Esophagus squamous epithelium (tissue), 5 donors: ENCODE measurements at places on chromosomes 12 and 14.

DNA sequence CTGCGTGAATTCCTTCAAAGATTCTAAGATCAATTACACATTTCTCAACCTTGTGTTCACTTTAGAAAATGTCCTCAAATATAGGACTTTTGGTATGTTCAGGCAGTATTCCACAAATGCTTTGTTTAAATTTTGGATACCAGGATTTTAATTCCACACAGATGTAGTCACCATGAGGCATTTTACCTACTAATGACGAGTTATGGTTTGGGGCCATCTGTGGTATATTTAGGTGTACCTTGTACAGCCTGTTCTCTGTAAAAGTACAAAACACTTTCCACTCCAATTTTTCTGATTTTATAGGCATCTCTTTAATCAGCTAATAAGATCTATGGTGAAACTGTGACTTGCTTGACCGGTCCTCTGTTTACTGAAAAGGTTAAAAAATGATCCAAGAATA is 275.7 kb upstream of the PRICKLE1 start:
- DNase-seq: no peak

DNA sequence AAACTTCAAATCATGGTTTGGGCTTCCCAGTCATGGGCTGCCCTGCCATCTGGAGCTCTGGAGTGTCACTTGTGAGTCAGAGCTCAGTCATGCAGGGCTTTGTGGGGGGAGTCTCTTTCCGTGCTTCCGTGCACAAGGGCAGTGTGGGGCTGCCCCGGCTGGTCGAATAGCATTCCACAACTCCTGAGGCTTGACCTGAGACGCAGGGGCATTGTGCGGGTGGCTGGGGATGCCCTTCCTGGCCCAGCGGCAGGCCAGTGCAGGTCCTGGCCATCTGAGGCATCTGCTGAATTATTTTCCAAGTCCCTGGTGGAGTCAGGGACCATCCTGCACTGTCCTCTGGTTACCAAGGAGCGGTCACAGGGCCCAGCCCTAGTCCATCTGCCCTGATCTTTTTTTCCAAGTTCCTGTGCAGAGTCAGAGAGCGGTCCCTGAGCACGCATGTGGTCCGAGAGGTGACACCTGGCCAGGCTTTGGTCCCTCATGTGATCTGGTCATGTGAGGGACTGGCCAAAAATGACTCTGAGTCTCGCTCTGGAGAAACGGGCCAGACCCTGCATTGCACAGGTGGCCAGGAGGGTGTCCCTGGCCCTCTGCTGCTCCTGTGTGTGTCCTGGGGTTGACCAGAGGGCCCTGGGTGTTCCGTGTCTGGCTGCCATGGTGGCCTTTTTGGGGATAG is 167.0 kb upstream of the ALG10B start:
- no peak for DNase-seq

- DNase-seq: no peak
Measured at GRCh38 chr14:63435204-63435603, 108.0 kb downstream of the PPP2R5E start.

- no peak for DNase-seq
Measured at GRCh38 chr12:58408516-58408915, 467.1 kb downstream of the ATP23 start.

- DNase-seq: no peak
Measured at GRCh38 chr12:105480162-105480561, 149.7 kb downstream of the C12orf75 start.

DNA sequence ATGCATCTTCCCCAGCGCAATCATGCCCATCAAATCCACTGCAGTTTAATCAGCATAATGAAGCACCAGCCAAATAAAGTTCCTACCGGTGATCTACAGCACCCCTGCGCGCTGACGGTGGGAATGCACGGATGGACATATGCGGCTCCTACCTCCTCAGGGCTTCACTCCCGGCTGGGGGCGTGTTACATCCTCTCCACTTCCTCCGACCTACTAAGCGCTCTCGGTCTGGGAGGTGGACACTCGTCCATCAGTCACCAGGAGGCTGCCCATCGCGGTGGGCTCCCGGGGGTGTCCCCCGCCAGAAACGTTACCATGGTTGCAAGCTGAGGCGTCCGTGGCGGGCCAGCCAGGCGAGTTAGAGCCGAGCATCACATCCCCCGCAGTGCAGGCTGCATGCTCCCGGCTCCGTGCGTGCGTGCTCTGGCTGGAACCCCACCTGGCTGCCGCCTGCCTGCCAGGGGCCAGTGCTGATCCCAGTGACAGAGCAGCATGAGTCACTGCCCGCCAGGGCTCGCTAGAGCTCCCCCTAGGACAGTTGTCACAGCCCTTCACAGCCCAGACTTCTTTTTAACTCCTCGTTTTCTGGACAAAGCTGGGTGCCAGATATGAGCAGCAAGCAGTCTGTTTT is 73.0 kb downstream of the CIT start:
- DNase-seq: peak; percentile 4

- DNase-seq: no peak
Measured at GRCh38 chr12:39764944-39765560, 145.4 kb upstream of the ABCD2 start.

DNA sequence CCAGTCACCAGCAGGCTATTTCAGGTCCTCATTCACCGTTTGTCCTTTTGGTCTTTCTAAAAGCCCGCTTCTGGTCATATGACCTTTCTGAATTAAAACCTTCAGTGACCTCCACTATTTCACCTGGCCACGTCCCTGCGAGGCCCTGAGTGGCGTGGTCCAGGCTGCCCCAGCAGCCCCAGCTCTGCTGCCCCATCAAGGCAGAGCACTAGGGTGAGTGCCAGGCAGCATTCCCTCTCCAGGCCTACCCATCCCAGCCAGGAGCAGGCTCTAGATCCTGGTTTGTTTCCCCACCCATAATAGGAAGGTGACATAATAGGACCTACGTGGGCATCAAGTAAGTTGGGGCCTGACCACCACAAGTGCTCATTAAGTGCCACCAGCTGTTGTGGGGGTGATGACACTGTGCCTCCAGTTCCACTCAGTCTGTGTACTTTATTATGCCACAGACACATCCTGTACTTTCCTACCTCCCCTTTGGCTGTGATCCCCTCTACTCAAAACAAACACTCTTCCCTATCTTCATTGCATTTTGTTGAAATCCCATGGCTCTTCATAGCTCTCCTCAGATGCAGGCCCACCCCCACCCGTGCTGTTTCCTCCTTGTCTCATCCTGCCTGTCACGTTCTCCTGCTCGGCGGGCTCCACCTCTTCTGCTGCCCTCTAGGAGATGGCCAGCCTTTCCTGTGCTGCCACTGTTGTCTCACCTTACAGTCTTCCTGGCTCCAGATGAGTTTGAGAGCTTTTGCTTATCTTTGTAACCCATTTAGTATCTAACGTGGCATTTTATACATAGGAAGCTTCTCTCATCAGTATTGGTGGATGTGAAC is 21.4 kb downstream of the CKB start:
- no peak for DNase-seq

DNA sequence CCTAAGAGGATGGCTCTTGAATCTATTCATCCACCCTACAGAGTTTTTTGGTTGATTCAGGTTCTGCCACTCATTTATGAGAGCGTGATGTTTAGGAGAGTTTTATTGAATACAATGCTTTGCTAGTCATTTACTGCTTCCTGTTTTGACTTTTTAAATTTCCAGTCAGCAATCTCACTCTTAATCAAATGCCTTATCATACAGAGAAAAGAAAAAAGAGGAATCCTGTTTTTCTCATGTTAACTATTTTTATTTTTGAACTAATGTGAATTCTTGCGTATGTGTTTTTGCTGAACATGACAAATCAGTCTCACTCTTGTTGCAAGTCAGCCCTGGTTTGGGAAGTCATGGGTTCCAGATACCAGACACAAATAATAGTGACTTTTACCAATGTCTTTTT is 22.1 kb upstream of the LGMN start:
- DNase-seq: no peak

DNA sequence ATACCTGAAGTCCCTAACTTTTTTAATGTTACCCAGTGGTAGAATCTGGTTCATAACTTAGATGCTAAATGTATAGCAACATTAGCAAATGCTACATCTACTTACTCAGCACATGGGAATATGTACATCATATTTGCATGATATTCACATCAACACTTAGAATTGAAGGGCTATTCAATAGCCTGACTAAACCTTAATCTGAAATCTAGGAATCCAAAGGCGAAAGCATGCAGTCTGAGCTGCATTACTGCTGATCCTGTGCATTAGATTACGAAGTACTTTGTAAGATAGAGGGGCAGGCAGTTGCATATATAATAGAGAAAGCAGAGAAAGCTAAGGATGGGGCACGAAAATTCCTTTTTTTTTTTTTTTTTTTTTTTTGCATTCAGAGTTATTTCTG is 40.4 kb downstream of the SLC38A4 start:
- no peak for DNase-seq

- DNase-seq: no peak
Measured at GRCh38 chr14:72549026-72549425, 344.9 kb downstream of the DPF3 start.

DNA sequence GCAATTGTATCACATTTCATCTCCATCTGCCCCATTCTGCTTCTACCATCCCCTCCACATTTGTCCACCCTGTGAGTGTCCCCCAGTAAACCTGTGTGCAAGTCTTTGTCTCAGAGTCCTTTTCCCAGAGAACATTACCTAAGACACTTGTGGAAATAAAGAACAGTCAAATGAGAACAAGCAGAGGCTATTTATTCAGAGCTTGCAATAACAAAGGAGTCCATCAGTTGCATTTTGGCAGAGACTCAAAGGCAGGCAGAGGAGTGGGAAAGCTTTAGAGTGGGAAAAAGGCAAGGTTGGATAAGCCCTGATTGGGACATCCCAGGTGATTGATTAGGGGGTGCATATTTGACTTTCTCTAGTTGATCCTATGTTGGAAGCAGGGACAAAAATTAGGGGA is 18.2 kb upstream of the PPFIBP1 start:
- no peak for DNase-seq

GRCh38 chr14:104549536-104550339 is 29.8 kb upstream of the C14orf180 start:
- DNase-seq: no peak

- DNase-seq: no peak
Measured at GRCh38 chr12:25932971-25933370, 25.5 kb upstream of the RASSF8 start.

- no peak for DNase-seq
Measured at GRCh38 chr12:27260746-27261145, 16.7 kb downstream of the STK38L start.

DNA sequence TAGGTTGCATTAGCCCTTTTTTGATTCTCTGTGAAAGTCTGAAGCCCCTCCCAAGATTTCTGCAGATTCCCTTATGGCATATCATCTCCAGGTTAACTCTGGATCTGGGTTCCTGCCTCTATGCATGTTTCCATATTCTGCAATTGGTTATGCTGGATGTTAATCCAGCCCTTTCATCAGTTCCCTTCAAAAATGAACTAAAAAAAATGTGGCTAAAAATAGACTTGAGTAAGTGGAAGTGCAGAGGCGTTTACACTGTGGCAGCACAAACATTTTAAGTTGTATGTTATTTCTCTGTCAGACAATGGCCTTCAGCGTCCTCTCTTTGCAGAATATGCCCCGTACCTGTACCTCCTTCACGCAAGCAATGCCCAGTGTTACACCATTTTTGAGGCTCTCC is 11.4 kb downstream of the MGST1 start:
- DNase-seq: no peak

DNA sequence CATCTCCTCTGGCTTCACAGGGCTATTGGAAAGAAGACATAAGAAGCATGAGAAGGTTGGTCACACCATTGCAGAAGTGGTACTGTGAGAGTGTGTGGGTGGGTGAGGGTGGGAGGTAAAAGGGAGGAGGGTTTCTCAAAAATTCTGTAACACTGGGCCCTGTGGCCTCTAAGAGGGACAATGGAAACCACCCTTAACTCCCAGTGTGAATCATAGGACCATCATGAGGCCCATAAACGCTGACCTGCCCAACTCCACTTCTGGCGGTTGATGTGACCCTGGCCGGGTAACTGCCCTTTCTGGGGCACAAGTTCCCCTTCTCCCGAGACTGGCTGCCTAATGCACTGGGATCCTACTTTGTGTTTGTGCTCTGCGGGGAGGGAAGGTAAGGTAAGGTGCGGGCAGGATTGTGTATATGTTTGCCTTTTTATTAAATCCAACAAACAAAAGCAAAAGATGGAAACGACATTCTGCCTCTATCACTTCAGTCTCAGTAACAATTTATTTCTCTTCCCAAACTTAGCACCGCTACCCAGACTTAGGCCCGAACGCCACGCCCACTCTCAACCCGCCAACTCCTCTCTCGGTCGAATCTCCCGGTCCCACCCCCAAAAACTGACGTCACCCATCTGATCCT is 551 bp downstream of the METTL1 start:
- DNase-seq: peak; percentile 53

DNA sequence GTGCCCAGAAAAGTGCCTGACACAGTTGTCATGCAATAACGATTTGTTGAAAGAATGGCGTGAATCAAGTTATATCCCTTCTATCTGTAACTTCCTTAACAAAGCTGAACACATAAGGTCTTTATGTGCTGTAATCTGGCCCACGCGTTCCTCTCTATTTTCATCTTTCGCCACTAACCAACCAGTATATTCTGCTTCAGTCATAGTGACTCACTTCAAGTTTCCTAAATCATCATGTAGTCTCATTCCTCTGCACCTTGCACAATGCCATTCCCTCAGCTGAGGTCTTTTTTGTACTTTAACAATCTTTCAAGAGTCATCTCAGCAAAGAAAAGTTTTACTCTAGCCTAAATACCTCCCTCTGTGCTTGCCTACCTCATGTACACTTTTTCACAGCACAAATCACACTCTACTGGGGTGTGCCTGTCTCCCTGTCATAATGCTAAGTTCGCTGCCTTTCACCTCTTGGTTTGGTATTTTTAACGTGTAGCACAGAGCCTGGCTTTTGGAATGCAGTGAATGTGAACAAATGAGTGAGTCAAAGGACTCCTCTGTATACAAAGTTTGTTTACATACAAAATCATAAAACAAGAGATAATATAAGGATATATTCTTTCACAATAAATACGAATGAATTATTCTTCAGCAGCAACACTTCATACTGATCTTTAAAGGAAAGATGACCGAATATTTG is 2.9 kb upstream of the CMAS start:
- DNase-seq: no peak

DNA sequence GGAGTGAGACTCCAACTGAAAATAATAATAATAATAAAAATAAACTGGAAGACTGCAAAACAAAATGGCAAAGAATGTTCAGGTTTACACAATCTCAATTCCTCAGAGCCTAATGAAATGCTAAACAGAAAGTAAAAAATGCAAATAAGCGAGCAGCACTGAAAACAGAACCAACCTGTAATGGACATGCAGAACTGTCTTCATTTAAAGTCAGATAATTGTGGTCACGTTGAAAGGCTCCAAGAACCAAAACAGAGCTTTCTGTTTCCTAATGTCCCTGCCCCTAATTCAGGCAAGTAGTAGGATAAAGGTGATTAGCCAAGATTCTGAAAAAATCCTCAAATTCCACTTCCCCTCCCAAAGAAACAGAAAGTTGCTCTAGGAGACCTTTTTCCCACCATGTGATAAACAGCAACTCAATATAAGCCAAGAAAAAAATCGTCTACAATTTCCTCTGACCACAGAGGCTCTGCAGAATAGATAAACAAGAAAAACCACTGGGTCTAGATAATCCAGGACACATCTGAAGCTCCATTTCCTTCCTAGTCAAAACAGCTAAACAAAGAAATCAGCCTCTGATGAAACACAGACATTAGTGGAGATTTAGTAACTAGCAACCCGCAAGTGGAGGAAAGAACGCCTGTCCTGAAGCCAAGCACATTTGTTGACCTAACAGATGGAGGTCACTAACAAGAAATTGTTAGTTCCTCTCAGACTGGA is 3.0 kb downstream of the MIS18BP1 start:
- no peak for DNase-seq
